Right renal cortex interstitium (tissue), 3 donors: ENCODE measurements at places on chromosomes 6 and 20.
A peak's percentile ranks its signal among the peaks of the same experiment; 100 is the strongest.

GRCh38 chr6:17107863-17108262, 6.0 kb downstream of the STMND1 start:
- no peak for DNase-seq

- no peak for DNase-seq
These were observed 5.1 kb downstream of the LAMA5 start for GRCh38 chr20:62361799-62362589.

DNA sequence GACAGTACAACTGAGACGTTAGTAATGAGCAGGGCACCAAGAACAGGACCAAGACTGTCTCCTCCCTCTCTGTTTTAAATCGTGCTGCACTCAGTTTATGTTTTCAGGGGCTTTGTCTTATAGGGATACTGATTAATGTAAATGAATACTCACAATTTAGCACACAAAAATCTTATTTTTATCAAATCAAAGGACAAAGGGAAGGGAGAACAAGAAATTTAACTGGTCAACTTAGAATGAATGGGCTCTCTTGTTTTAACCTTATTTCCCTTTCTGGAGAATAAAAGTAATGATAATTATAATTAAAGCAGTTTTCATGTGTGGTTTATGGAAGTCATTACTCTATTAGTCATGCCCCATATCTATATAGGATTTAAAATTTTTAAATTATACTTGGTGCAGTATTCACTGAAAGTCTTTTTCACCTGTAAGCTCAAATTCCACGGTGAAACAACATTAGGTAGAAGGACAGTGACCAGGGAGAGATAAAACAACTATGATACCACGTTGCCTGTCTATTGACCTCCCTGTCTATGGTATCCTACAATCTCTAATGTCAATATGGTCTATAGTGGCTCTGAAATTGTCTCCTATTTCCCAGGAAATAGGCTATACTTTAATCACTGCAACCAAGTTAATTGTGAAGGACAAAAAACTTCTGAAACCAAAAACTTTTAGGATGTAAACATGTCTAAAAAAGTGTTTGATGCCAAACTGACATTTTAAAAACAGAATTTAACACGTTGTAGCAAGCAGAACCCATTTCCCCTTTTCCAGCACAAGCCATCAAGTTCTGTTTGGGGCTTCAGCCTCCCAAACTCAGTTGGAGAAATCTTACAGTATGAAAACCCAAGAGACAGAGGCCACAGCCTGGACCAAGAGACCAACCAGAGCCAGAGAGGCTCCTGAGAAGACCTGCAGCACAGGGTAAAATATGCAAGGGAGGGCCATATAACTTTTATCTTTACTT, 15.0 kb downstream of the ELOVL5 start:
- no peak for DNase-seq

DNA sequence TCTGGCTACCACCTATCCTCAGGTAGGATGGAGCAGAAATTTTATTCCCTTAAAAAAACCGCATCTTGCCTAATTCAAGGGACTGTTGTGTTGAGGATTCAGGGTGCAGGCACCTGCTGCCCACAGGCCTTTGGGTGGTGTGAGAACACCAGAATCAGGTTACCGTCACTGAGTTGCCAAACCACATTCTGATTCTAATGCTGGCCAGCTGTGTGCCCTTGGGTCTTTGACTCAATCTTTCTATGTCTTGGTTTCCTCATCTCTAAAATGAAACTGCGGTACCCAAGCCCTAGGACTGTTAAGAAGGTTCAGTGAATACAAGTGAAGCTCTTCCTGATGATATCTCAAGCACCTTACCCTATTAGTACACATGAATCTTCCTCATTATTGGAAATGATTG, 827.3 kb downstream of the DHX35 start:
- DNase-seq = no peak

- peak; percentile 79 for DNase-seq
These were observed 941 bp upstream of the SOX12 start for GRCh38 chr20:324177-325044.

GRCh38 chr6:87993356-87993755, 54.3 kb upstream of the SPACA1 start:
- DNase-seq = no peak

DNA sequence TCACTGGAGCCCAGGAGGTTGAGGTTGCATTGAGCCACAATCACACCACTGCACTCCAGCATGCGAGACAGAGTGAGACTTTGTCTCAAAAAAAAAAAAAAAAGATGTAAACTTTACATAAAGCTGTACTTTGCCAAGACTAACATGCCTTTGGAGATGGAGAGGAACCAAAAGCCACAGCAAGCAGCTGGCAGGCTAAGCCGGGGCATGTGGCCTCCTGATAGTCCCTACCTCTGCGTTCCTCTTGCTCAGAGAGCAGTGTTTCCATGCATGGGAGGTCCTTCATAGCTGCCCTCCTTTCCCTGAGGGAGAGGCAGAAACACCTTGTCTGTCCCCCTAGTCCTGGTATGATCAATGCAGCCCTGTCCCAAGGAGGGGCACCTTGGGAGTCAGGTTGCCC, 35.2 kb downstream of the SPATA2 start:
- DNase-seq = no peak
